H9 (cell line): ENCODE measurements at places on chromosomes 5 and 9. TPM values are rescaled to one million over a fixed set of nuclear protein-coding genes. Genes with fewer than 3 reads are reported as not detected.

DNA sequence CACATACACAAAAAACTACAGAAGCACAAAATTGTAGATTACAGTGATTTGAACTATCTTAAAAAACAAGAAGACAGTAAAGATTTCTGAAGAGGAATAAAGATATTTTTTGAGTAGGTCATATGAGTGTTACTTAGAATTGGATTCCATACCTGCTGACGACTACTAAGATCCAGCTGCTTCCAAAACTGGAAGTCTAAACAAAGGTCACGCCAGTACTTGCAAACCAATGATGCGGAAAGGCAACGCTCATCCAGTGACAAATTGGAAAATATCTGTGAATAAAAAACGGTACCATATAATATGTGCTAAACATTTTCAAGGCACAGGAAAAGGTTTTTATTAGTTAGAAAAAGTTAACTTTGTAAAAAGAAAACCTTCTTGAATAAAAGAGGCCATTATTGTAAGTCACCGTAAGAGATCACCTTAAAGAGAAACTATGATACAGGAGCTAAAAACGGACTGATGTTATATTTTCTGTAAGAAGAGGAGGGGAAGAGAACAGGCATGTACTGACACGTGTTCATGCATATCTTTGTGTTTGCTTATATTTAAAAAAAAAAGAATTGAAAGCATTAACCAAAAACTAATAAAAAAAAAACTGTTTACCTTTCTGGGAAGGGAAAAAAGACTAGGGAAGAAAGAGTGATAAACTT lies 14.1 kb downstream of the FBXL17 start:
- no peak for DNase-seq

GRCh38 chr5:59130431-59130830 lies 547.6 kb downstream of the RAB3C start:
- DNase-seq, result no peak

SURF4 gene
- total RNA-seq, result 146 and 148 TPM in 2 replicates

DNA sequence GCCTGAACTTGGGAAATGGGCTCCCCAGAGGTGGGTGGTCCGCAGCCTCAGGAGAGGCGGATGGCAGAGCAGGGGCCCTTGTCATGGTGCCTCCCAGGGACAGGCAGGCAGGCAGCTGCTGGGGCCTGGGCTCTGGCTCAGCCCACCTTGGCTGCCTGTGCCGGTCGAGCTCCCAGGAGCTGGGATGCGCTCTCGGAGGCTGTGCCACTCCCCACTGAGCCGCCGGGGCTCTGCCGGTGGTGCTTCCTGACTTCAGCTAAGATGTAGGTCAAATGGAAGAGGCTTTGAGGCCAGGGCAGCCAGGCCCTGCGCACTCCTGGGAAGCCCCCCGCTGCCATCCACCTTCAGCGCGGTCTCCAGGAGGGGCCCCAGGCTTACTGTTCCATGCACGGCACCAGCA lies 41.0 kb downstream of the KCNT1 start:
- DNase-seq, result no peak

DNA sequence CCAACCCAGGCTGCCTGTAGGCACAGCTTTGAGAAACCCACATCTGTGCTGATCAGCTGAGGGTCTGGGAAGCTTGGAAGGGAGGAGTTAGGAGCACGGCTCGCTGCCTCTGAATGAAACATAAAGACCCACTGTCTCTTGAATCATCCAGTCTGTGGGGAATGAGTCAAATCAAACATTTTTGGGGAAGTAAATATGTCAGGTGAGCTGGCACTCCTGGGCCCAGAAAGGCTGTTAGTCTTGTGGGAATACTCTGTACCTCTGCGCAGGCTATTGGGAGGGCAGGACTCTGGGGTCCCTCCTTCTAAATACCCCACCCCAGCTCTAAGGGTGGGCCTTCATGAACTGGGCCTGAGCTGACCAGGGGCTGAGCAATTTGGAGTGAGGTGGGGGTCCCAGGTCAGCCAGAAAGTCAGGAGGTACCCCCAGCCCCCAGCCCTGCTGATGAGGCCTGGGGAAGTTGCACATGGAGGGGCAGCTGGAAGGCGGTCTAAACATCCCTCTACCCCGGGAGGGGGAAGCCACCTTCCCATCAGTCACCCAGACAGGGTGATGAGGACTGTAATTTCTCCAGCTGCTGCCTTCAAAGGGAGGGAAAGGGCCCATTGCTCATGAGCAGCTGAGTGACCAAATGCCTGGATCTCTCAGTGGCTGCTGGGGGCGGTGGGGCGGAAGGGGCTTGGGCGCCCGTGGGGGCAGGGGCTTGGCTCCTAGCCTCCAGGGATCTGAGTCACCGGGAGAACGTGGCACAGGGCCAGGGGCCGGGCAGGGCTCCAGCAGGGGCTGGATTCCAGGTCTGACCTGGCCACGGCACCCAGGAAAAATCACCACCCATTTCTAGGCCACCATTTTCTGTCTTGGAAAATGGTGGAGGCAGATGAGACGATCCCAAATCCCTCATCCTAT lies 10.8 kb downstream of the FIBCD1 start:
- no peak for DNase-seq

- DNase-seq, result no peak
Measured at GRCh38 chr9:136274786-136275654, 28.9 kb downstream of the CCDC187 start.

- DNase-seq, result no peak
Measured at GRCh38 chr5:37892586-37892985, 52.7 kb upstream of the GDNF start.
